ENCODE measurements at places on chromosomes 7 and 10.

GRCh38 chr7:28654110-28654509 is 241.8 kb downstream of the CREB5 start:
- DNase-seq, result no peak

DNA sequence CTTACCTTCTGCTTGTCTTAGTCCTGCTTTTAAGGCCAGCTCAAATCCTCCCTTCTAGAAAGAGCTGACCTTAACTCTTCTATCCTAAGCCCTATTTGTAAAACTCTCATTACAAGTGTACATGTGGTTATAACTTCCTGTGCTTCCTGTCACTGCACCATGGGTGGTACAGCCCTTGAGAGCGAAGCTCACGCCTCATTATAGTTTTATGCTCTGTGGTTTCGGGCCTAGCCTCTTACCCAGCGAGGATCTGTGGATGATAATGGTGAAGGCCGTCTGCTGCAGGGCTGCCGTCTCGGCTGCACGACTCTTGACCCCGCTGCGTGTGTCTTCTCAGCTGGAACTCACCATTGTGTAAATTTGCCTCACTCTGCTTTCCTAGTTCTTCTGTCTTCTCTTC is 74.6 kb downstream of the CUL1 start:
- DNase-seq, result no peak

DNA sequence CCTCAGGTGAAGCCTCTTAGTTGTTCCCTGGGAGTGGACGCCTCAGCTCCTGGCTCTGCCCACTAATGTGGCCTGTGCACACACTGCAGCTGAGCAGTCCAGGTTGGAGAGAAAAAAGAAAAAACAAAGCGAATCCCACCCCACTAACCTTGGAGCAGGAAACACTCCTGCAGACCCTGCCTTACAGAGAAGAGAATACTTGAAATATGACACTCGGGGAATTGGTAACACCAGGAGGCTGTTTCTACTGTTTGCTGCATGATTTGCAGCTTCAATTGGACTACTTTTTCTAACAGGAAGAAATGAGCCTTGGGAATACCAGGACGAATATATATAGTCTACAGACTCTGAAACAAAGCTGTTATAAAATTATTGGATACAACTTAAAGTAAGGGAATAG is 22.2 kb downstream of the CDHR3 start:
- DNase-seq, result no peak

GRCh38 chr7:92661651-92662050 is 71.5 kb upstream of the FAM133B start:
- DNase-seq, result no peak

- peak; percentile 52 for DNase-seq
Observed at GRCh38 chr10:15824498-15824897, 35.8 kb downstream of the MINDY3 start.

DNA sequence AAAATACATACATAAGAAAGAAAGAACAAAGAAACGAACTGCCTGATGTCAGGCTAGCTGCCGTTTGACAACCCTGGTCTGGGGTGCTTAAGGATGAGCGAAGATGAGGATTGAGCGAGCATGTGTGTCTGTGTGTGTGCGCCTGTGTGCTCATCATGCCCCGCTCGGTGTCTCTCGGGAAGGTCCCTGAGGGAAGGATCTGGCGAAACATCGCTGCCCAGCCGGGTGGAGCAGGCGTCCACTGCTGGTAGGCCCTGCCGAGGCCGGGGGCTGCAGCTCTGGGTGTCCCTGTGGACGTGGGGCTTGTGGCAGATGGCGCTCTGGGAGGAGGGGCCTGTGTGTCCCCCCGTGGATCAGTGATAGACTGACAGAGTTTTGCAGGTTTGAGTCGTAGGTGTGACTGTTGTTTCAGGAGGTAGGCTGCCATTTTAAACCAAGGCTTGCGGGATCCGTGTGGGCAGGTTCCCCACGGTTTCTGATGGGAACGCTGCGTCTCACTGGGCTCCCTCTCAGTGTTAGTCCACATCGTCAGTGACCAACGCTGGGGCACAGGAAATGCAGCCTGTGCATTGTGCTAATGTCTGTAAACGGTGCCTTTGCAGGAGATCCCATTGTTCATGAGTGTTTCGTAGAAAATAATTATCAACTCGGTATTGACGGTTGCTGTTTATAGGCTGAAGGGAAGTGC is 5.9 kb upstream of the SUN1 start:
- no peak for DNase-seq

GRCh38 chr7:126953461-126953860 is 299.3 kb downstream of the GRM8 start:
- DNase-seq, result no peak

GRCh38 chr7:127887631-127888030 is 143.6 kb downstream of the LRRC4 start:
- no peak for DNase-seq

DNA sequence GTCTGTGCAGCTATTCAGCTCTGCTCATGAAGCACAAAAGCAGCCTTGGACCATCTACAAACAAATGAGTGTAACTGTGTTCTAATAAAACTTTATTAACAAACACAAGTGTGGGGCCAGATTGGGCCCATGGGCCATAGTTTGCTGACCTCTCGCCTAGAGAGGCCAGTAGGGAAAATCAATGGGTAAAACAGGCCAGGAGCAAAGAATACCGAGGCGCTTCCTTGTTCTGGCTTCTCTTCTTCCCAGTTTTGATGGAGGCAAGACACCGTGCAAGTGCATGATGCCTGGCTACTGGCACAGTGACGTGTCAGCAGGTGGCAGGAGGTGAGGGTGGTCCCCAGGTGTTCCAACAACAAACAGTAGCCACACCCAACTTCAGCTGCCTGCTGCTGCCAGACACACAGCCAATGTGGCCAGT is 94.3 kb upstream of the SDK1 start:
- DNase-seq, result no peak

GRCh38 chr10:117514971-117515370 is 27.6 kb upstream of the EMX2 start:
- DNase-seq, result no peak

GRCh38 chr7:41994746-41995110 is 242.3 kb downstream of the GLI3 start:
- no peak for DNase-seq

- no peak for DNase-seq
Observed at GRCh38 chr7:28151965-28152364, 28.6 kb downstream of the JAZF1 start.

DNA sequence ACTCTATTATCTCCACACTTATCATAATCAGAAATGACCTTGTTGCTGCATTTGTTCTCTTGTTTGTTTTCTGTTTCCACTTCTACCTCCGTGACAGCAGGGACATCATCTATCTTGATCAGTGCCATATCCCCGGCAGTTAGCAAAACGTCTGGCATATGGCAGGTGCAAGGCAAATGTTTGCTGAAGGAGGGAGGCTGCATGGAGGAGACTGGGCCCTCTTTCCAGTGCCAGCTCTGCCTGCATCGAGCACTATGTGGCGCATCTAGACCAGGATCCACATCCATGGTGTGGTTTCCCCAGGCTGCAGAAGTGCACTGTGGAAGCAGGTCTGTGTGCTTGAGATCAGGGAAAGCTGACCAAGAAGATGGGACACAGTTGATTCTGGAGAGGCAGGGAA is 181.2 kb downstream of the KCNMA1 start:
- DNase-seq, result no peak

GRCh38 chr10:69101451-69102095 is 13.7 kb downstream of the SRGN start:
- no peak for DNase-seq

DNA sequence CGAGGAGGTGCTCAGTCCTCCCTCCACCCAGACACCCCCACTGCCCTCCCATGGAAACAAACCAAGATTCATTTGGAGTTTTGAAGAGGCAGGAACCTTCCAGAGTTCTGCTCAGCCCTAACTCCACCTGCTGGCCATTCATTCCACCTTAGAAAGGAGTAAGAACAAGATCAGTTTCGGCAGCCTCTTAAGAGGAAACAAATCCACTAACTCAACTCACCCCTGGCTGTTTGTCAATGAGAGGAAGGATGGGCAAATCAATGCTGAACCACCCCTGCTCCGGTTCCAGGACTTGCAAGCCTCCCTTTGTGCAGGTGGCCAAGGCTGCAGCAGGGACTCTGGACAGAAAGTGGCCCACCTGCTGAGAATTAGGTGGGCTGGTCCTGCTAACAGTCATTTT is 26.2 kb downstream of the CCDC3 start:
- DNase-seq, result no peak

GRCh38 chr7:2012981-2013380 is 219.8 kb downstream of the MAD1L1 start:
- no peak for DNase-seq

- DNase-seq, result no peak
Observed at GRCh38 chr7:117871401-117871777, 1.9 kb downstream of the CTTNBP2 start.

GRCh38 chr10:78706256-78706655 is 362.5 kb upstream of the ZMIZ1 start:
- no peak for DNase-seq

- DNase-seq, result no peak
Observed at GRCh38 chr7:155306673-155307470, 9.2 kb downstream of the INSIG1 start.

DNA sequence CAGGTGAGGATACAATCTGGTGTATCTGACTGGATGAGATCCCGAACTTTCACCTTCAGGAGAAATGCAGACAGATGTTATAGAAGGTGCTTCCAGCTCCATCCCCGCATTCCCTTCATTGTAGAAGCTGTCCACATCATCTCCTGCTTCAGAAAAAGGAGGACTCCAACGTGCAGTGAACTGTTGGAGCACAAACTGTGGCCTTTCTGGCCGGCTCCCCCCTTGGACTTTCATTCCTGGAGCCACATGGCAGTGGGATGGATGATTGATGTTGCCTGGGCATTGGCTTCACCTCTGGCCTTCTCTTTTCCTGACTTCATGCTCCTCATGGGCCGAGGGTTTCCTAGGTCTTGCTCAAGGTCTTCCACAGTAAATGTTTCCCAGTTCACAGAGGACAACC is 29.6 kb upstream of the ZNF273 start:
- no peak for DNase-seq

DNA sequence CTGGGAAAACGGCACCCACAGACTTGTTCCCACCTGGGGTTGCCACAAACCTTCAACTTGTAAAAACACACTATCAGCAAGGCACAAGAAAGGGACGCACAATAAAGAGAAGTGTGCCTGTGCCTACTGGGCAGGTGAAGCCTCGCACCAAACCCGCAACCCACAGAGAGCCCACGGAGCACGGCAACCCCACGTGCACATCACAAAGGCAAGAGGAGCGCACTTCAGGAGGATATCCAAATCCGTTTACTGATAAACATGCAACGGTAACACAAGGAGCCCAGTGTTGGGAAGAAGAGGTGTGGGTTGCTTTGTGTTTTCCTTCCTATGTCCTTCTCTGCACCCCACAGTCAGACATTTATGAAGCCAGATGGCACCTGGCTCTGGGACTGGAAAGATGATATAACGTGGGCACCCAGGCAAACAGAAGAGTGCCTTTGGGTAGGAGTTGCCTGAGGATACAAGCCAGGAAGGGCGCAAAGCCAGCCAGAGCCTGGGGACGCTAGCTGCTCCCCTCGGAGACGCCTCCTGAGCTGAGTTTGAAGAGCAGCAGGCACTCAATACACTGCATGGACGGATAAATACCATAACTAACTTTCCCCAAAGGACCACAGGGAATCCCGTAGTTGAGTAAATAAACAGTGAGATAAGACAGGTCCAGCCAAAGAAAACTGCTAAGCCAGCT is 41.6 kb downstream of the TCERG1L start:
- DNase-seq, result no peak

DNA sequence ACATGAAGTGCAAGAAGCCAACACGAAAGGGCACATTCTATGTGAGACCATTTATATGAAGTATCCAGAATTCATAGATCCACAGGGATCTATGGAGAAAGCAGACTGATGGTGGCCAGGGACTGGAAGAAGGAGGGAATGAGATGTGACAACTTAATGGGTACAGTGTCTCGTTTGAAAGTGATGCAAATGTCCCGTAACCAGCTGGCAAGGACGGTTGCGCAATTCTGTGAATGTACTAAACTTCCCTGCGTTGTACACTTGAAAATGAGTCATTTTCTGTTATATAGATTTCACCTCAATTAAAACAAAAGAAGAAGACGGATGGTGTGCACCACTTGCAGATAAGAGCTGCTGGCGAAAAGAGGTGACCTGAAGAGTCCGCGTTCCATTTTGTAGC is 861.1 kb downstream of the TYW1 start:
- no peak for DNase-seq

DNA sequence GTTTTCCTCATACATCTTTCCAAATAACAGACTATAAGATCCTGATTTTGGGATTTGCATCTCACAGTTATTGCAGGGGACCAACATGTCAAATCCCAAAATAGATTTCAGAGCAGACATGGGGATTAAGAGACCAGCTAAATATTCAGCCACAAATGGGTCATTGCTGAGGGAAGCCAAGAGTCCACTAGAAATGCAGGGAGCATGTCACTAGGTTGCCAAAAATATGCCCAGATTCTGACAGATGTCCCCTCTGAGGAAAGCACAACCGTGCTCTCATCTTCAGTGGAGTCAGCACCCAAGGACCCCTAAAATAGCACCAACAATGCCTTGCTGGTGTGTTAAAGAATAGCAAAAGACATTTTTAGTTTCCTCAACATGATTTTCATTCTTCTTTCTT is 56.2 kb upstream of the AGK start:
- no peak for DNase-seq

DNA sequence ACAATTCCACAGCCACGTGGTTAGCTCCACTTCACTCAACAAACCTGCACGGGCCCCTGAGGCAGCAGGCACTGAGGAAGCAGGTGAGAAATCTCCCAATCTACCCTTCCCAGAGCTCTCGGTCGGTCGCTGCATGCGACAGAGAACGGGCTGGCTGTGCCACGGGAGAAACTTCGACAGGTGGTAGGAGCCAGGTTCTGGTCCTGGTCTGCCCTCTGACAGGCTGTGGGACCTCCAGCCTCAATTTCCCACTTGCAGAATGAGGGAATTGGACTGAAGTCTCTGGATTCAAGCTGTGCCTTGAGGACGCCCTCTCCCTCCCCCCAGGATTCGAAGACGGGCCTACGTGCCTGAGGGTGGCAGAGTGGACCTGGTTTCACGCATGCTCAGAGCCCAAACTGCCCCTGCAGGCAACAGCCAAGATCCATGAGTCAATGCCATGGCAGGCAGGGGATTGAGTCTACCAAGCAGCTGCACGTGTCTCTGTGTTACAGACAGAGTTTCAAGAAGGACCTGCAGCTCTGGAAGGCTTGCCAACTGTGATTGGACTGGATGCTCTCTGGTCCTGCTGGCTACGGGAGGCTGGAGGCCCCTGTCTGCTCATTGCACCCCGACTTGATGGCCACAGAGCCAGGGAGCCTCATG is 215.0 kb downstream of the USP6NL start:
- DNase-seq, result no peak

- peak; percentile 4 for DNase-seq
Observed at GRCh38 chr10:51960494-51960895, 261.1 kb upstream of the CSTF2T start.

GRCh38 chr10:62990126-62990525 is 143.0 kb upstream of the NRBF2 start:
- no peak for DNase-seq

GRCh38 chr7:141480953-141481352 is 70.3 kb upstream of the AGK start:
- DNase-seq, result no peak

DNA sequence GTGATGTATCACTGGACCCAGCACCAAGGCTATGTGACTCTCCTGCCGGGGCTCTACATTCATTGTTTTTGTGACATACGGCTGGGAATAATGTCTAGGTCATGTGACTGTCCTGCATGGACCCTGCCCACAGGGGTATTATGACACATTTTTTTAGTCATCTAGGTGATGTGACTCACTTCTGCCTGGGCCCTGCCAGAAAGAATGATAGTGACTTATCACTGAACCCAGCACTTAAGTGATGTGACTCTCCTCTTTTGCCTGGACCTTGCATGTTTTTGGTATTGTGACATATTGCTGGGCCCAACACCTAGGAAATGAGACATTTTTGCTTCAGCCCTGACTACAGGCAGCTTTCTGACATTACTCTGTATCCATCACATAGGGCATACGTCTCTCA is 51.1 kb upstream of the ZNF107 start:
- DNase-seq, result no peak
